ENCODE measurements at places on chromosomes 5 and 9.

DNA sequence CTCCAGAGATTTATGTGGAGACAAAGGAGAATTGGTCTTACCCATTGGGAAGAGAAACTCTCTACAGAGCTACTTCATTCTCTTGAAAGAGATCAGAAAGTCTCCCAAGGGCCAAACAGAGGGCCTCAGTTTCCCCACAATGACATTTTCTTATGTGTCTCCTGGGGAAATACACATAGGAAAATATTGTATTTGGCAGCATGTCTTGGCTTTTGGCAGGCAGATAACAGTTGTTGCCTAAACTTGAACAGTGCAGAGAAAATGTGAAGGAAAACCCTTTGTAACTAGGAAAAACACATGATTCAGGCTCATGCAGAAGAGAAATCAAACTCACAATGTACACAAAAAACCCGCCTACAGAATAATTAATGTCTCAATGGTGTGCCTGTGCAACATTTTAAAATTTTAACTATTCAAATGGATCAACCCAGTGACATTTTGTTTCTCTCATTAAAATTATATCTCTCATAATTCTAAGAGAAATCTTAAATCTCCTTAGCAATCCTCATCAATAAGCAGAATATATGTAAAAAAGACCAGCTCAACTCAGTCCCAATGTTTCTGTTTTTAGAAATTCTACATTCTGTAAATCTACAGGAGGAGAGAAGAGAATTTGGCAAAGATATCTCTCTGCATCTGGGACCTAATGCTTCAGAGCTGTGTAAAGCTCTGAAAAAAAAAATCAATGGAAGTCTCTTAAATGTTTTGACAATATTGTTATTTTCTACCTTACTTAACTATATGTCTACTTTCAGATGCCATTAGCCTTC, 205.1 kb downstream of the ADAMTSL1 start:
- no peak for DNase-seq

DNA sequence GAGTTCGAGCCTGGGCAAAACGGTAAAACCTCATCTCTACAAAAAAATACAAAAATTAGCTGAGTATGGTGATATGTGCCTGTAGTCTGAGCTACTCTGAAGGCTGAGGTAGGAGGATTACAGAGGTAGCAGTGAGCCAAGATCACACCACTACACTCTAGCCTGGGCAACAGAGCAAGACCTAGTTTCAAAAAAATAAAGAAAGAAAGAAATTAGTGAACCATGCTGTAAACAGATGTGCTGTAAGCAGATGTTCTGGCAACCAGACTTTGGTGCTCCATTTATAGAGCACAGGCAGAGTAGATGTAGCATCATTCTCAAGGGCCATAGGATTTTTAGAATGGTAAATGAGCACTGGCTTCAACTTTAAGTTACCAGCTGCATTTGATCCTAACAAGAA, 115.4 kb downstream of the ST8SIA4 start:
- DNase-seq, result no peak

DNA sequence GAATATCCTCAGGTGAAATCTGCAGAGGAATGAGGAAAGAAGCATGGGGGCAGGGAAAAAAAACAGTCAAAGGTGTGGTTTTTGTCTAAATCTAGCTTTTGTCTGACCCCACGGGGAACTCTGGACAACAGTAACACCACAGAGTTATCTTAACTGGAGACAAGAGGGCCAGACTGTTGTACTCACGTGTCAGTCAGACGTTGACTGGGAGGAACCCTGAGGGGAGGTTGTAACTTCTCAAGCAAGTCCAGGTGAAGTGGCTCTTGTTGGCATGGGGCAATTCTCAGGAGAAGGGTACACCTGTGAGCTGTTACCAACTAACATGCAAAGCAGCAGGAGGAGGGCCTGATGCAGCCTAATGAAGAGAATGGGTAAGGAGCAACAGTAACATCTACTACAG, 44.1 kb upstream of the SHISAL2B start:
- no peak for DNase-seq

GRCh38 chr5:50653946-50654345, 12.5 kb upstream of the PARP8 start:
- DNase-seq, result peak; percentile 94

GRCh38 chr9:121443981-121444380, 55.7 kb downstream of the GGTA1 start:
- DNase-seq, result no peak

DNA sequence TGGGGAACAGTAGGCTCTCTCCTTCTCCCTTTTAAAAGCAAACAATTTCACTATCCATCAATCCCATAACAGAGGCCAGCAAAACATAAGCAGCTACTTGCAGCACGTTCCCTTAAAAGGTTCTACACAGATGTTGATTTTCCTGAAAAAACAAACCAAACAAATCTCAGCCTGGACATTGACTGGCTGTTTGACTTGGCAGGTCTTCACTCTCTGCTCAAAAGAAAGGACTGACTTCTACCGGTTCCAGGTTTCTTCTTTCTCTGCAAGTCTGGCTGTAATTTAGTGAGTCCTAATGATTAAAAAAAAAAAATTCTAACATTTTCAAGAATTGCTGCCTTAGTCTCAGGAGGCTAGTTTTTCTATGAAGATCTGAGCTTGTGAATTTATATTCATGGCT, 203.1 kb upstream of the EFNA5 start:
- DNase-seq, result no peak

DNA sequence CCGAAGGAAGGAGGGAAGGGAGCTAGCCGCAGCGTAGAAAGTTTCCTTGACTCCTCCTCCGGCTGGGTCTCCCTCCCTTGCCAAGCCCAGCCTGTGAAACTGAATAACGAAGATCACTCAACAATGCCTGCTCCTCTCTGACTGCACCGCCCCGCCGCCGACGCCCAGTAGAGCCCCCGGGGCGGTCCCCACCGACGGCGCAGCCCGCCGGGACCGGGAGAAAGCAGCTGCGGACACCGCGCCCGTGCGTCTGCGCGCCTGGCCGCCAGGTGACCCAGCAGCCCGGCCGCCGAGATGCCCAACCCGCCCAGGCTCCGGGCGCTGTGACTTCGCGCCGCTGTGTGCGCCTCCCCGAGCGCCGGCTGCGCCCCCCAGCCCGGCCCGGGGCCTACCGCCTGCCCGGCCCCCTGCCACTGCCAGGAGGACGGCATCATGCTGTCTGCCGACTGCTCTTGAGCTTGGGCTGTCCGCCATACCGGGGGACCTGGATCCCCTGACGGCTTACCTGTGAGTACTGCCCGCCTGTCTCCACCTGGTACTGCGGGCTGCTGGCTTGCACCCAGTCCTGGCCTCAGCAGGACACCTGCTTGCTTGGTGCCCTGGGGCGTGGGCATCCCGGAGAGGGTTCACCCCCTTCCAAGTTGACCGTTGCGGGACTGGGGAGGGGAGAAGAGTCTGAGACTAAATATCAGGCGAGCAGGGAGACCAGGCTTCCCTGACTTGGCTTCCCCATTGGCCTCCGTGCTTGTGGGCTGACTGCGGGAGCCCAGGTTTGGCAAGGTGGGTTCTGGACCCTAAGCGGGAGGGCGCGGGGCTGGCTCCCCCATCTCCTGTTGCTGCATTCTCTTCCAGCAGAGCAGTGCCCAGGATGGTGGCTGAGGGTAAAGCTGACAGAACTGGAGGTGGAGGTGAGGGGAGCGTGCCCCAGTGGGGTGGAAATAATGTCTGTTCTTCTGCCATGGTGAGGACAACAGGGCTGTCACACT, 26.2 kb upstream of the SPTLC1 start:
- DNase-seq, result no peak

DNA sequence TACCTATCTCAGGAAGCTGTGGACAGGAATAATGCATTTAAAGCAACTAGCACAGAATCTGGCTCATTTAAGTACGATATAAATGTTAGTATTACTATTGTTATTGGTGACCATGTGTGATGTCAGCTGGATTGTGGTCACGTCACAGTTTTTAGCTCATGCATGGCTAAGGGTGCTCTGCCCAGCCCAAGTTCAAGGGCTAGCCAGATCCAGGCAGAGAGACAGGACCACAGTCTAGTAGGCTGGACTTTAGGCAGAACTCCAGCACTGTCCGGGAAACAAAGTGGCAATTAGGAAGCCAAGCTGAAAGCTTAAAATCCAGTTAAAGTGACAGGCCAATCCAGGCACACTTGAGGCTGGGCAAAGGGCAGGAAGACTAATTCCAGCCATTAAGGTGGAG, 273.6 kb downstream of the ADAMTSL1 start:
- no peak for DNase-seq

- DNase-seq, result peak; percentile 13
Measured at GRCh38 chr9:93357649-93358048, 93.8 kb upstream of the FAM120A start.

All from NB4 (cell line).